ENCODE measurements at places on chromosomes 1 and 21. TPM values are rescaled to one million over a fixed set of nuclear protein-coding genes. Genes with fewer than 3 reads are reported as not detected.
A peak's percentile ranks its signal among the peaks of the same experiment; 100 is the strongest.

GRCh38 chr1:5776035-5776550 is 216.1 kb downstream of the NPHP4 start:
- DNase-seq = no peak

- no peak for DNase-seq
Observed at GRCh38 chr1:111864862-111865261, 109.2 kb downstream of the DDX20 start.

Gene LCE1A
- not detected for total RNA-seq

Gene FALEC
- 0.73 TPM for total RNA-seq

GRCh38 chr1:204685236-204686006 is at the start of gene LRRN2:
LRRN2 (minus strand) TSS chr1:204685738; CDS start chr1:204619992, 65,746 bp downstream.
- no peak for DNase-seq

- no peak for DNase-seq
Observed at GRCh38 chr1:41098730-41099460, 77.4 kb upstream of the SLFNL1 start.

Gene SH2D1B
- total RNA-seq = 1.5 TPM

DNA sequence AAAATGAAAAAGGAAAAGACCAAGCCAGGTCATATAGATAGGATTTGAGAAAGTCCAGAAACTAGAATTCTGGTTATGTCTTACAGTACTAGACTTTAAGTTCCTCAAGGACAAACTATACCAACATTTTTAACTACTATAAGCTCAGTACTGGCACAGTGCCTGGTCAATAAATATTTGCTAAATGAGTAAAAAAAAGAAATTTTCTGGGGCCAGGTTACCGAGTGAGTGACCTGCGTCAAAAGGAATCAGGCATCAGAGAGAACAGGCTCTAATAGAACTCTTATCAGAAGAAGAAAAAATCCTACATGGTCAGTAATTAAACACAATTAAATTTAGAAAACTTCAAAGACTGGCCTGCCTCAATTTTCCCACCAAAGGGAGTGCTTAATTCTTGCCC is 23.8 kb upstream of the YRDC start:
- DNase-seq = no peak

DNA sequence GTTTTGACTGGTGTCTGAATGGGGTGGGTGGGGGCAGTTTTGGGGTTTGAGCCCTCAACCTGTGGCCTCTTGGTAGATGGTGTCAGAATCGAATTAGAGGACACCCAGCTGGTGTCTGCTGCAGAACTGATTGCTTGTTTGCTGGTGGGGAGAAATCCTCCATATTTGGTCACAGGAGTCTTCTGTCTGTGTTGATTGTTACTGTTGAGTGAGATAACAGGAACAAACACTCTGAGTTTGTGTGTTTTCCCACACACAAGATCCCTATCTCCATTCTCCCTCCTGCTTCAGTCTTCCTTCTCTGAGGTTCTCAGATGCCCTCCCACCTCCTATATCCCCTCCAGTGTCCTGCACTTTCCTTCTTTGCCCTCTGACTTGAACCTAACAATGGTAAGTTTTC is 19.1 kb upstream of the CGN start:
- no peak for DNase-seq

GRCh38 chr1:34865573-34865972 is 6.0 kb upstream of the SMIM12 start:
- no peak for DNase-seq

Gene TBX15
- total RNA-seq = not detected

DNA sequence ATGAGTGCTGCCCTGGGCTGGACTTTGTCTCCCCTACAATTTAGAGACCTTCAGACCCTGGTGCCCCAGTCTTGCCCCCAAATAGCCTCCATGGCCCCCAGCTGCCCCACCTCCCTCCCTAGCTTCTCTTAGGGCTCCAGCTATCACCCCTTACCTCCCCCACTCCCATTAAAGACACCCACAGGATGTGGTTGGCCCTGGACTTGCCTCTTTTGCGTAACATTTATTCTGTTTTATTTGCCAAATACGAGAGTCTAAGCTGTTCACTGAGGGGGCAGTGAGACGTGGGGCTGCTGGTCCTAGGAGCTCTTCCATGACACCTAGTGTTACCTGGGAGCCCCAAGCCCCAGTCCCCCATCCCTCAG is 4.5 kb downstream of the ZC3H12A start:
- DNase-seq = peak; percentile 50

- peak; percentile 81 for DNase-seq
Observed at GRCh38 chr21:37564341-37564923, 197.9 kb downstream of the DYRK1A start.

- DNase-seq = no peak
Observed at GRCh38 chr1:14672005-14672404, 73.5 kb downstream of the KAZN start.

Gene PLCH2
- total RNA-seq = 27.9 TPM

Gene MCOLN2
- total RNA-seq = 11.2 TPM

GRCh38 chr1:161954050-161954449 is 69.6 kb downstream of the OLFML2B start:
- no peak for DNase-seq

GRCh38 chr1:164846731-164847691 is 288.0 kb downstream of the PBX1 start:
- DNase-seq = no peak

GRCh38 chr1:234114648-234115307 is 210.3 kb downstream of the SLC35F3 start:
- DNase-seq = peak; percentile 0

Gene TSPAN1
- total RNA-seq = 0.54 TPM

Gene ADORA1
- not detected for total RNA-seq

GRCh38 chr21:16568661-16569060 is 838.9 kb downstream of the USP25 start:
- no peak for DNase-seq

Gene CELA2A
- 1.5 TPM for total RNA-seq

Gene NCAM2
- not detected for total RNA-seq

- DNase-seq = no peak
Observed at GRCh38 chr21:29149808-29150425, 19.5 kb downstream of the MAP3K7CL start.

DNA sequence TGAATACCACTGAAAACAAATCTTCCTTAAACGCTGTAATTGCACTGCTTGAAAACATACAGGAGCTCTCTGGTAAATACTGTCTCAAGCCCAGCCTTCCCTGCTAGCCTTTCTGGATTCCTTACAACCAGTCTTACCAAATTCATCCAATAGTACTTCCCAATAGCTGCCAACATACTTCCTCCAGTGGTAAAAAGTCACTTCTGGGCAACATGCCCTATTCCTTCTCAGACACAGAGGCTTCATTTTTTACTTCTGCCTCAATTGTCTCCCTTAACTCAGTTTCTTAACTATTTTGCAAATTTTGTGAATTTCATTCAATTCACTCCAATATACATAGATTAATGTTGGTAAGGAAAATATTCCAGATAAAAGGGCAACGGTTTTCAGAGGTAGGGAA is 166.3 kb downstream of the TBX15 start:
- no peak for DNase-seq

DNA sequence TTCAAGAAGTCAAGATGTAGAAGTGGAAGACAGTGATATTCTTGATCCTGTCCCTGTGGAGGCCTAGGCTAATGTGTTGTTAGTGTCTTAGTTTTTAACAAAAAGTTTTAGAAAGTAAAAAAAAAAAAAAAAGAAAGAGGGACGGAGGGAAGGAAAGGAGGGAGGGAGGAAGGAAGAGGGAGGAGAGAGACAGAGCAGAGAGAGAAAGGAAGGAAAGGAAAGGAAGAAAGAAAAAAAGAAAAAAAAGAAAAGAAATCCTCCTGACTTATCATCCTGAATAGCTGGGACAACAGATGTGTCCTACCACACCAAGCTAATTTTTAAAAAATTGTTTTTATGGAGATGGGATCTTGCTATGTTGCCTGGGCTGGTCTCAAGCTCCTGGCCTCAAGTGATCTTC is 24.6 kb downstream of the PHACTR4 start:
- DNase-seq = no peak

- no peak for DNase-seq
Observed at GRCh38 chr1:201066986-201067385, 43.5 kb upstream of the KIF21B start.

DNA sequence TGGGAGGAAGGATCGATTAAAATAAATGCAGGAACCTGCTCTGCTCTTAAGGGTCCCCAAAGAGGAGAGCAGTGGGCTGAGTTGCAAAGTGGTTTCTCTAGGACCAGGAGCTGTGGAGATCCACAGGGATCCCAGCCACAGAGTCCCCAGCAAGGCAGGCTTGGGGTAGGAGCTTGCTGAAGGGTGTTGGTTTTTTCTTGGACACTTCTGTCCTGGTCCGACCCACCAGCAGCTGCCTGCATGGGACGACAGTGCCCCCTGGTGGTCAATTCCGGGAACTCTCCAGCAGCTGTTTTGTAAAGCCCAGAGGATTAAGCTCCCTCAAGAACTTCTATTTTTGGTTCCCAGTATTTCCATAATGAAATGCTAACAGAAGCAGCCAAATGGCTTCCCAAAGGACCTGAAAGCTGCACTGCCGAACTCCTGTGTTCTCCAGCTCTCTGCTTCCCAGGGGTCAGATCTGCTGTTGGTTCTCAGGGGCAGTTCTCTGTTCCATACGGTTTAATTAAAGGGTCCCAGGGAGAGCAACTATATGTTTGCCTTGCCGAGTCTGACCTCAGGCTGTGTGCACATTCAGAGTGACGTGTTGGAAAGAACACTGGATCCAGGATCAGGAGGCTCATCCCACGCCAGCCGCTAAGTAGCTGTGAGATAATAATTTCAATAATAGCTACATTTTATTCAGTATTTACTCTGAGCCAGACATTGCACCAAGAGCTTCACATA is 23.2 kb downstream of the NENF start:
- peak; percentile 76 for DNase-seq

- no peak for DNase-seq
Observed at GRCh38 chr1:162376691-162377090, at the start of gene SPATA46. SPATA46 (minus strand) TSS chr1:162376854; CDS start chr1:162376790, 64 bp downstream.

DNA sequence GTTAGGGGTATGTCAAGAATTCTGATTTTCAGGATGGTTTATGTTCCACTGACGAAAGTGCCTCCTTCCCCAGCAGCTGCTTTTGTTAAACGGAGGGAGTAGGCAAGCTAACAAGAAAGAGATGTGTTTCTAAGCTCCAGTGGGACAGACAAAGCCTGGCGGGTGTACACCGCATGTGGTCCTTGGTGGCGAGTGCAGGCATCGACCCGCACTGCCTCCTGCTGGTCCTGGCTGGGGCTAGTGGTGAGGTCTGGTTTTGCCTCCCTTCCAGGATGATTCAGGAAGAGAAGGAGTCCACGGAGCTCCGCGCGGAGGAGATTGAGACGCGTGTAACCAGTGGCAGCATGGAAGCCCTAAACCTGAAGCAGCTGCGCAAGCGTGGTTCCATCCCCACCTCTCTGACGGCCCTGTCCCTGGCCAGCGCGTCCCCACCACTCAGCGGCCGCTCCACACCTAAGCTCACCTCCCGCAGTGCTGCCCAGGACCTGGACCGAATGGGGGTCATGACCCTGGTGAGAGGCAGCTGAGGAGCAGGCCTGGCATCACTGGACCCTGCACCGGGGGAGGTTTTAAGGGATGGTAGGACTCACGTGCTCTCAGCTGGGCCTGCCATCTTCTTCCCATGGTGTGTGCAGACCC is 29.0 kb downstream of the PPFIA4 start:
- DNase-seq = no peak

DNA sequence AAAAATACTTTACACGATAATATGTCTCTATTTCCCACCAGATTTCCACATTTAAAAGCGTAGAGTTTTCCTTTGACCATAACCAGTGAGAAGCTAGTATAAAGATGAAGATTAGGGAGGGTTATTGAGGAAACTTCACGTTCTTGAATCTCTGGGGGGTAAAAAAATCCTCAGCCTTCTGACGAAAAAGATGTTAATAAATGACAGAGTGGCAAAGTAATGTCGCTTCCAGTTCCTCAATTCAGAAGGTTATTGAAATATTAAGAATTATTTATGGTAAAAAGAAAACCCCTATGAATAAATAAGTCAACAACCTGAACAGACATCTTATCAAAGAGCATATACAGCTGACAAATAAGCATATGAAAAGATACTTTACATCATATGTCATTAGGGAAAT is 241.0 kb downstream of the GPATCH2 start:
- no peak for DNase-seq

GRCh38 chr1:168178227-168178637 is 530 bp upstream of the TIPRL start:
- no peak for DNase-seq

Gene OR2L5
- total RNA-seq = not detected

DNA sequence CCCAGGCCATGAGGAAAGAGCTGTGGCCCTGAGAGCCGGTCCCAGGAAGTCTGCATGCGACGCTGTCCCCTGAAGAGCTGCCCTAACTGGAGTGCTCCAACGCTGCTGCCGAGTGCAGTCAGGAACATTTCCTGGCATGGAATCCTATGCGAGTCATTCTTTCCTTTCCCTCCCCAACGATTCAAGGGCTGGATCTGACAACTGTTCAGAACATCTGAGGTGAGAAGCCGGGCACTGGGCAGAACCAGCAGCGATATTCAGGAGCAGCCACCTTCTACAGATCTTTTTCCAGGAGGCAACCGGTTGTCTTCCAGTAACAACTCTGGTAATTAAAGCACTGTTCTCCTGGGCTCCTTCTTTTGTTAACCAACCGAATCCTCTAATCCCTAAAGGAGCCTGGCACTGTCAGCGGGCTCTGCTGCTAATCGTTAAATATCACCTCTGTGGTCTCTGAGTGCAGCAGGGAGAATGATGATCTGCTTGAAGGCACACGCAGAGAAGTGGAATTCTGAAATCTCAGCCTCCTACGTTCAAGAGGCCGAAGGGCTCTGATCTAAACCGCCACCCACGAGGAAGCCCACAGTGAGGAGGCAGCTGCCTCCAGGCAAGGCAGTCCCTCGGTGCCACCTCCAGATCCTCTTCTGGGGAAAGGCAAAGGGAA is 55.8 kb downstream of the SLC45A1 start:
- DNase-seq = no peak

DNA sequence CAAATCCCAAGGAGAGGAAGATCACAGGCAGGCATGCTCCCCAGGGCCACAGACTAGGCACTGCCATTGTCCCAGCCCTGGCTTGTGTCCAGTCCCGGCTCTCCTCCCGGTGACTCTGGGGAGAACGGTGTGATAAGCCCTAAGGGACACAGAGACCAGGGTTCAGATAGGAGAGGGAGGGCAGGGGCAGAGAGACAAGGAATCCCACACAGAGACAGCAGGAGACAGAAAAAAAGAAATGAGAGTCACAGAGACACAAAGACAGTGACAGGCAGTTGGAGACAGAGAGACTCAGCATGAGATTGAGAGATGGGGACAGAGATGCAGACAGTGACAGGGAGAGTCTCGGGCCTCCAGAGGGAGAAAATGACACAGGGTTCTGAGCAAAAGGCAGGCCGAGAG is 361 bp downstream of the INSRR start:
- DNase-seq = no peak

Gene BACE2
- 1.1 TPM for total RNA-seq

DNA sequence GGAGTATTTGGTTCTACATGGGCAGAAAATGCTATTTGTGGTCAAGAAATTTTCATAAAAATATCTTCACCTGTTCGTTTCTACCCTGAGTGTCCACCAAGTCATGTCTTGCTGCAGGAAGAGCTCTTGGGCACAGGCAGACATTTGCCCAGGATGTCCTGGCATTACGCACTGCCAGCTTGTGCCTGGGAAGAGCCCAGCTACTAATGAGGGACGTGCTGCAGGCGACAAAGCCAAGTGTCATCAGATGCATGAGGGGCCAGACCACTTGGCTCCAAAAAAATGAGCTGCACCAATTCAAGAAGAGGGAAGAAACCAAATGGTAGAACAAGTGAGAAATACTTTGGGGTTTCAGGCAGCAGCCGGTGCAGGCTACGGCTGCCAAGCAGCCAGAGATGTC is 12.9 kb downstream of the RNU5D-1 start:
- DNase-seq = no peak

All from T-cell (primary cell).